ENCODE measurements at places on chromosomes 11 and 22.

DNA sequence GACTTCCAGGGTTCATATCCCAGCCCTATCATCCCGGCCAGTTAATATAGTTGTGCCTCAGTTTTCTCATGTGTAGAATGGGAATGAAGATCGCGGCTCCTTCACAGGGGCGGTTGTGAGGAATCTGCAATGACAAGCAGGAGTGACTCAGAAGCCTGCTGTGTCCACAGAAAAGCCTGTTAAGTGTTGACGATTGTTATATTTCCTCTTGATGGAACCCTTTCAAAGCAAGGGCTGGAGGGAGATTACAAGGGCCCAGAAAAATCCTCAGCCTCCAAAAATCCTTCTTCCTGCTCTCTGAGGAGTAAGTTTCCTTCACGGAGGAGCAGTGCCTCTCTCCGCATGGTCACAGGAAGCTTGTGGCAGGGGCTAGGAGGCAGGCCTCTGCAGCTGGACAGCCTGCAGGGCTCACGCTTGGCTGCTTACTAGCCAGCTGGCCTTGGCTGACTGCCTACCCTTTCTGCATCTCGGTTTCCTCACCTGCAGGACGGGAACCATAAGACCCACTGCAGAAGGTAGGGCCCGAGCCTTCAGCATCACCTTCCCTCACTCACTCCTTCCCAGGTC, 63.4 kb downstream of the CACNG2 start:
- DNase-seq, result no peak

DNA sequence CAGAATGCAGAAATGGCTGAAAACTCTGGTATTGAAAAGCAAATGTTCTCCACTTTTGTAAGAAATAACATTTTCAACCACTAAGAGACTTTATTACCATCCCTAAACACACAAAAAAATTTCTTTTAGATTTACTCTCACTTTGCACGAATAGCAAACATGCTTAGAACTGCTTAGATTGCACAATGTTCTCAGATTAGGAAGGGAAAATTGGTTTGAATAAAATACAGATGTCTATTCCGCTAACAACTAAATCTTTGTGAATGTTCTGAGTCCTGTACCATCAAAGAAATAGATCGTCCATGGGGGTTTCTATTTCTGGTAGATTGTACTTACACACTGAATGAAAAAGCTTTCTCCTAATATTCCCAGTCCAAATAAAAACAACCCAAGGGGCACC, 40.1 kb downstream of the BDNF start:
- DNase-seq, result no peak

DNA sequence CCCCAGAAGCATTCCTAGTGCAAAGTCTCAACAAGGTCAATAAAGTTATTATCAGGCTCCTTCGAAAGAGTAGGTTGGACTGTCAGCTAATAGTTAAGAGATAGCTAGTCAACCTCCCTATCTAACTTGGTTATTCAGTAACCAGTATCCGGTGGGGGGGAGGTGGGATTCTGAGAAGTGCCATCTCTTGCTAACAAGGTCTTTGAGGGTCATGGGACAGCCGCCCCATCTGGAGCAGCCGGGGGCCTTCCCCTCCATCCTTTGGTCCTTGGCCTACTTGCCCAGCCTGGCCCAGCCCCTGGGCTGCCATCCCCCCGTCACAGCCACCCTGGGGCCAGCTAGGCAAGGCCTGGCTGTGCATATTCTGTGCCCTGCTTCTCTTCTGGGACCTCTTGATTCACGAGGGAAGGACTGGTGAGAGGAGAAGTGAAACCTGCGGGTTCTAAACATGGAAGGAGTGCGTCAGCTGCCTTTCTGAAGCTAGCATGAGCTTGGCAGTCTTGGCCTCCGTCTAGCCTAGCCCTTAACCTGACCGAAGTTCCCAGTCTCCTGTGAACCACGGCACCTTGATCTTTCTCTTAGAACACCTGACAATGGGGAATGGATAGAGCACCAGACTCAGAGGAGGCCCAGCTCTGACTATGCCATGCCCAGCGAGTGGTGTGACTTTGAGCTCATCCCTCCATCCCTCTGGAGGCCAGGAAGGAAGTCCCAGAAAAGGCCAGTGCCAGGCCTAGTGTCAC, 9.3 kb downstream of the SLC37A2 start:
- DNase-seq, result no peak

DNA sequence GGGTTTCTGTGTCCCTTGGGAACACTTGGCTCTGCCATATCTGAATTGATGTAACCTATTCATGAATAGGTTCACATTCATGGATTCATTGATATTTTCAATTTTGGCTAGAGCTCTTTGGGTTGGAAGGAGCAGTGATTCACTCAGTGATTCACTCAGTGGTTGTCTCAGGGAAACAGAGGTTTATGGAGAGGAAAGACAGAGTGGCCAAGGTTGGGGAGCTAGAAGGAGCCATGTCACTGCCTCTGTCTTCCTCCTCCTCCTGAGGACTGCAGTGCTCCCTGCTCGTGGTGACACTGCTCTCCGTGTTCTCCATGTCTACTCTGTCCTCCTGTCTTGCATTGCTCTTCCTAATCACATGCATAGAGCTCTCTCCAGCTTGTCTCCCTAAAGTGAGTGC, 17.4 kb downstream of the CEP164 start:
- peak; percentile 36 for DNase-seq

DNA sequence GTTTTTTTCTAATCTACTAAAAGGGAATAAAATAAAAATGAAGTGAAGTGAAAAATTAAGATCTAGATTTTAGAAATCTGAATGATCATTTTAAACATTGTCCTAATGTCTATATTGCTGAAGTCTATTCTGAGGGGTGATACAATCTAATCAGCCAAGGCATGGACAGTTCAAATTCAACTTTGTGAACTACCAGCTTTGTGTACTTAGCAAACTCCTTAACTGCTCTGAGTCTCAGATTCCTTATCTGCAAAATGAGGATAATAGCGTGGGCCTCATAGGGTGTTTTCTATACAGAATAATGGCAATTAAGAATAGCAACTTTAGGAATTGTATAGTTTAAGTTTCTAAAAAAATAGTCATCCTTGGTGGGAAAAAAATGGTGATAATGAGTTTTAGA, 31.4 kb downstream of the FAR1 start:
- no peak for DNase-seq

DNA sequence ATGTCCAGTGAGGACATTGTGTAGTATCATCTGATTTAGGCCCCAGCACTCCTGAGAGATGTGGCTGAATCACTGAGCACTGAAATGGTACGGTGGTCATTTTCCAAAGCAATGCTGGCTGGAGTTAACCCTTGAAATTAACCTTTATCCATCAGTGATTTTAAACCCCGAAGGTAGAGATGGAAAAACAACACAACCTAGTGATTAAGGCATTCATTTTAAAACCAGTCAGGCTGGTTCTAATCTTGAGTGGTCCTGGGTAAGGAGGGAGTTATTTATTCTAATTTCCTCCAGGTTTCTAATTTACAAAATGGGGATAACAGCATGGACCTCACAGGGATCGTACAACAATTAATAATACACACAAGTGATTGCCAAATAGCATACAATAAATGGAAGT, 6.6 kb upstream of the CSNK2A3 start:
- DNase-seq, result no peak

- DNase-seq, result no peak
These were observed 14.8 kb upstream of the MPPED1 start for GRCh38 chr22:43396934-43397457.

DNA sequence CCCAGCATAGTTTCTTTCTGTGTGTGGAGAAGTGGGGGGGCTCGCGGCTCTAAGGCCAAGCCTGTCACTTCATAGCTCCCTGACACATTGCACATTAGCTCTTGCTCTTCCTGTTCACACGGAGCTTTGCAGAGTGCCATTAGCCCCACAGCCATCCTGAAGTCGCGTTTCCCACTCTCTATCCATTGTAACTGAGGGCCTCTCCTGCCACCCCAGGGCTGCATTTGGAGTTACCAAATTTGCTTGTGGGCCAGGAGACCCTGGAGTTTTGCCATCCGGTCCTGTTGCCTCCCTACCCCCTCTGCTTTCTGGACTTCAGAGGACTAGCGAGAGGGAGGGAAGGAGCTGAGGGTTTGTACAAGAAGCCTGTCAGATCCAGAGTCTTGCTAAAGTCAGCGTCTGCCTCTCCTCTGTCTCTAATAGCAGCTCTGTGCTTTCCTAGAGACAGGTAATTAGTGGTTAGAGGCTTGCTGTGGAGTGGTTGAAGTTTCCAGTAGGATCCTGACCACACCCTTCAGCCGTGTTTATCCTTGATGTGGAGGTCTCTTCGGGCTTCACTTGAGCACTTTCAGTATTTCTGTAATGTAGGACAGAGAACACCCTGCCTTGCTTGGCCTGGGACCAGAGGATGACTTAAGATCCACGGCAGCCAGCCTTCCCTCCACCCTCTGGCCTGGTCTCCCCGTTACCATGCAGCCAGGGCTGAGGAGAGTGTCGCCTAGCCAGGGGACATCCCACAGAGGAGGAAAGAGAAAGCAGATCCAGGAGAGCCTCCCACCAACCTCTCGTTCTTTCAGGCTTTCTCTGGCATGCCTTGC, 14.1 kb downstream of the DCPS start:
- peak; percentile 90 for DNase-seq

- no peak for DNase-seq
These were observed 4.4 kb upstream of the DGCR2 start for GRCh38 chr22:19126309-19127273.

GRCh38 chr11:3191586-3192324, 26.6 kb upstream of the OSBPL5 start:
- DNase-seq, result no peak

DNA sequence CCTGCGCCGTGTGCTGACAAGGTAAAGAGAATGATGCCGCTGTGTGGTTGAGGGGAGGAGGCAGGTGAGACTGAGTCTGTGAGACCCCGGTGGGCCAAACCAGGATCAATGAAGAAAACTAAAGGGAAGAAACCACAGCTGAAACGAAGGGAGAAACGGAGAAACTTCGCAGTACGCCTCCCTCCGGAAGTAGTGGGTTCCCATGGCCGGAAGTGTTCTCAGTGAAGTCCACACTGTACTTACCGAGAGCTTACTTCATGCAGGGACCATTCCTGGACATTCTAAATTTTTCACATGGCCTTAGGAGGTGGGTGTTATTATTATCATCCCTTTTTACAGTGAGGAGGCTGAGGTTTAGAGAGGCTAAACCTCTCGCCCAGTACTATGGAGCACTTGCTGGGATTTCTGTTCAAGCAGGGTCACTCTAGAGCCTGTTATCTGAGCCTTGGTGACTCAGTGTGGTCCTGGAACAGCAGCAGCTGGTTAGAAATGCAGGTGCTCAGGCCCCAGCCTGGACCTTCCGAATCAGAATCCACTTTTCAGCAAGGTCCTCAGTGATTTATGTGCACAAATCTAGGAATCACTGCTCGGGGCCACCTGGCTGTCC, 17.9 kb downstream of the CD5 start:
- no peak for DNase-seq

GRCh38 chr11:106990331-106990730, 27.9 kb downstream of the GUCY1A2 start:
- no peak for DNase-seq

- DNase-seq, result peak; percentile 57
These were observed 46.9 kb downstream of the C11orf96 start for GRCh38 chr11:43989162-43989981.

Measured in M059J (cell line).